ENCODE measurements at places on chromosomes 6 and 20.

DNA sequence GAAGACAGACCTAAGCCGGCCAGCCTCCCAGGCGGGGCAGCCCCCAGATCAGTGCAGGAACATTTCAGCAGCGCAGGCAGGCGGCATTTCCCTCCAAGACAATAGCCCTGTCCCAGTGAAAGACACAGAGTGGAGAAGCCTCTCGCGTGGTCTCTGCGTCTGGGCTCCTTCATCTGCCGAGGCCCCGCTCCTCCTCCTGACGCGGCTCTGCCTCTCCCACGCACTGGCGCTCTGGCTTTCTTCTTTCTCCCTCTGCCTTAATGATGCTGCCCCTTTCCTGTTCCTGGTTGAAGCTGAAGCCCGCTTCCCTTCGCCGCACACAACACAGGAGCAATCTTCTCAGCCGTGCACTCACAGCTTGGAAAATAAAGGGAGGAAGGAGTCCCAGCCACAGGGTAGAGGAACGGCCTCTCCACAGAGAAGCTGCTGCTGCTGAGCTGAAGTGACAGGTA lies 347.5 kb downstream of the CDH4 start:
- DNase-seq, result no peak
- H3K27me3 ChIP-seq, result no peaks in the 10 kb centered on the region
- H3K27ac ChIP-seq, result no peak overlapping the region
- no peaks in the 10 kb centered on the region for H3K36me3 ChIP-seq

DNA sequence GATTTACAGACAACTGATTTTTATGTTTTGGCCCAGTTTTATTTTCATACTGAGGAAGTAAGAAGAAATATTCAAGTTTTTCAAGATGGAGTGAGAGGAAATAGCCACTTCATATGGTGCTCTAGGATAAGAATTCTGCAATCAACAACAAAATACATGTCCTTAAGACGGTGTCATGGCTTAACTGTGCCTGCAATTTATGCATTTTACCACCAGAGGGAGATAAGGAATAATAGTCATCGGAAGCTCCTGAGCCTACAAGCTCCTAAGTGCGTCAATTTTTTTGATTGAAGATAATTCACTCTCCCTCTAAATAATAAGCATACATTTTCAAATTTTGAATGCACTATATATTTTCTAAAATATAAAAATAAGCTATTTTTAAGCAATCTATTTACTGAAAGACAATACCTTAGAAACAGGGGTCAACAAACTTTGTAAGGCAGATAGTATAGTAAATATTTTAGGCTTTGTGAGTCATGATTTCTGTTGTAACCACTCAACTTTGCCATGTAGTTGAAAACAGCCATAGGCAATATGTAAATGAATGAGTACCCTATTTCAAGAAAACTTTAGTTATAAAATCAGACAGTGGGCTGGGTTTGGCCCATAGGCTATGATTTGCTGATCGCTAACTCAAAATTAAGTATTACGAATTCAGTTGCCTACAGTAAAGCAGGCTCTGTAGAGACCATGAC lies 230.9 kb upstream of the DTNBP1 start:
- no peak overlapping the region for H3K4me3 ChIP-seq

DNA sequence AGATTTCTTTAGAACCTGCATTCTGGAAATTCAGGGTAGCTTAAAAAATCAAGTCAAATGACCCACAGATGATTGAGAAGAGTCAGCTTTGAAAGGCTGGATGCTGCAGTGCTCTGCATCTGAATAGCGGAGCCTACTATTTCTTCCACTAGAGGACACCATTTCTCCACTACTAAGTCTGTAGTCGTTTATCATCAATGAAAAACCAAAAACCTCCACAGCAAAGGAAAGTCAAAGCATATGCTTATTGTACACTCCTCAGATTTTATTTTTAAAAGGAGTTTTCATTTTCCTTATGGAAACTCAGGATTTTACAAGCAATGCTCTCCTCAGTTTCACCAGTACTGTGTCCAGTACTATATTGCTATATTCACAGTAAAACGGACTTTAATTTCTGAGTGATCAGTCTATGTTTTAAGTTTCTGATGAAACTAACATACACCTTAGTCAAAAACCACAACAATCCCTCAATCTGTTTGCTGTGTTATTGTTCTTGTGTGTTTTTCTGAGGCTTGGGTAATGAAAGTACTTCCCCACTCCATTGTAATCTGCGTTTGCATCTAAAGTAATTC lies 50.5 kb upstream of the ENPP5 start:
- H3K27me3 ChIP-seq, result no peaks in the 10 kb centered on the region
- H3K4me3 ChIP-seq, result no peak overlapping the region
- no peaks in the 10 kb centered on the region for H3K36me3 ChIP-seq
- DNase-seq, result no peak

- no peak for DNase-seq
- H3K27me3 ChIP-seq, result peaks cover 77% of the 10 kb centered on the region
- H3K4me3 ChIP-seq, result no peak overlapping the region
These were observed 8.7 kb downstream of the SLC32A1 start for GRCh38 chr20:38732981-38733380.

GRCh38 chr6:77373955-77374354 lies 89.3 kb downstream of the HTR1B start:
- DNase-seq, result no peak
- H3K4me3 ChIP-seq, result no peak overlapping the region
- no peaks in the 10 kb centered on the region for H3K27me3 ChIP-seq
- no peaks in the 10 kb centered on the region for H3K4me1 ChIP-seq

DNA sequence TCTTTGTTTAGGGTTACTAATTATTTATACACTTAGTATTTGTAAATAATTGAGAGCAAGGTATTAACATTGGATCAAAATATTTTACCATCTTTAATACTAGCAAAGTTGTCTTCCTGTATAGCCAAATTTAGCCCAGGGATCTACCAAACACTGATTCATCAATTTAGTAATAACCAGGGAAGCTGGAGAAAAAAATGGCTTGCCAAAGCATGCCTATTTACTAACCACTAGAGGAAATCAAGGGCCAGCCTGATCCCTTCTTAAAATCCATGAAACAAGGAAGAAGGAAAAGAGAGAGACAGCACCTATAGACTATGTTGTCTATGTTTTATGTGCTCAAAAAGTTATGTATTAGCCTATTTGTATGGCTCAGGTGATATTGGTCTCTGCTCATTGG lies 450.3 kb upstream of the GJE1 start:
- H3K4me1 ChIP-seq, result no peaks in the 10 kb centered on the region
- no peak for DNase-seq
- H3K36me3 ChIP-seq, result no peaks in the 10 kb centered on the region
- H3K27me3 ChIP-seq, result no peaks in the 10 kb centered on the region

DNA sequence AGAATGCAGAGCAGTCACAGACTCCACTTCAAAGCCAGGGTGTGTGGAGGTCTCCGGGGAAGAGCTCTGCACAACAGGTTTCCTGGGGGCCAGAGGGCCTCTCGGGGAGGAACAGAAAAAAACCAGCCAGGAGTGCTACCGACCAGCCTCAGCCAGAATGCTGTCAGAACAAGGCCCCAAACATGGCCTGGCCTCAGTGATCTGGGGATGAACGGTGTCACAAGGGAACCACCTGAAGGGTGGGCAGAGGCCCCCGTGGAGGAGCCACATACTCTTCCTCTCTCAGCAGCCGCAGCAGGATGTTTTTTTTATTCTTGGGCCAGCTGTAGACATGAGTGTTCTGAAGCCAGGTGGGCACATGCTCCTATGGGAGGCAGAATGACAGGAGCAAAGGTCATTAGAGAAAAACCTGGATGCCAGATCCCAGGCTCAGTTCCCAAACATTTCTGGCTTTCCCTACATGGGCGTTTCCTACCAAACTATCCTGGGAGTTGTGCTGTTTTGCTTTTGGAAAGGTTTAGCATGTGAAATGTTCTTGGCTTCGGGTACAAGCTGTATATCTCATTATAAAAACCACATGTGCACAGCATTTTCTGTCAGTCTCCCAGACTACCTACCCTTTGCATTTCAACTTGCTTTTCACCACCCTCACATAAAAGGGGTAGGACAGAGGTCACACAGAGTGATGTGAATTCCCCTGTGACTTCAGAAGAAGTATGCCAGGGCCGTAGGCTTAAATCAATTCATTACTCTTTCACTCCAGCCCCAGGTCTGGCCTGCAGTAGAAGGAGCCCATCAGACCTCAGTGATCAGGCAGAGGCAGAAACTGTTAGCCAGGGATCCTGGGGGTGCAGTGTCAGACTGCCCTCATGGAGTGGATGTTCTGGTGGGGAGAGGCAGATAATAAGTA lies 46.2 kb downstream of the TRAF3IP2 start:
- H3K36me3 ChIP-seq, result peaks cover 6% of the 10 kb centered on the region
- H3K4me3 ChIP-seq, result no peak overlapping the region
- no peak for DNase-seq
- peaks cover 15% of the 10 kb centered on the region for H3K4me1 ChIP-seq
- no peaks in the 10 kb centered on the region for H3K27me3 ChIP-seq
- H3K27ac ChIP-seq, result no peak overlapping the region

DNA sequence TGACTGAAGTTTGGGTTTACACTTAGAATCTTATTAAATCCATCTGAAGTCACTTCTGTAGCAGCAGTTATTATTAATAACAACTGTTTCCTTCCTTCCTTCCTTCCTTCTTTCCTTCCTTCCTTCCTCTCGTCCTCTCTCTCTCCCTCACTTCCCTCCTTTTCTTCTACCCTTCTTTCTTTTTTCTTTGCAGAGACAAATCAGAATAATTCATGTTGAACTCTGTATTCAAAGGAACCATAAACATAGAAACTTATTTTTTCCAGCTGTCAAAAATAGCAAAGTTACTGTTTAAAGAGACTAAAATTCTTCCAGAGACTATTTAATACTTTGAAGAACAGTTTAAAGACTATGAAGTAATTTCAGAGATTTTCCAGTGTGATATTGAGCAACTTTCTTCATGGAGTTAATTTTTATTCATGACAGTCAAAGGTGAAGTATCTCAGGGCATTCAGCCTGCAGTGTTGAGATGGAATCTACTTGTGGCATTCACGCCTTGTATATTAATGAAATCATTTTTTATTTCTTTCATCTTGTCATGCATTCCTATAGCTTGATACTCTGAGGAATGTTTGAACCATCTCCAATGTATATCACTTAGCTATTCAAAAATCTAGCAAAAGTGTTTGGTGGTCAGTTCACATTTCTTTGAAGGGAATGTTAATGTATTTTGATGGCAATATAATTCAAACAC lies 109.7 kb downstream of the BCAS1 start:
- DNase-seq, result peak; percentile 56
- H3K27me3 ChIP-seq, result no peaks in the 10 kb centered on the region
- H3K36me3 ChIP-seq, result no peaks in the 10 kb centered on the region
- H3K27ac ChIP-seq, result no peak overlapping the region

DNA sequence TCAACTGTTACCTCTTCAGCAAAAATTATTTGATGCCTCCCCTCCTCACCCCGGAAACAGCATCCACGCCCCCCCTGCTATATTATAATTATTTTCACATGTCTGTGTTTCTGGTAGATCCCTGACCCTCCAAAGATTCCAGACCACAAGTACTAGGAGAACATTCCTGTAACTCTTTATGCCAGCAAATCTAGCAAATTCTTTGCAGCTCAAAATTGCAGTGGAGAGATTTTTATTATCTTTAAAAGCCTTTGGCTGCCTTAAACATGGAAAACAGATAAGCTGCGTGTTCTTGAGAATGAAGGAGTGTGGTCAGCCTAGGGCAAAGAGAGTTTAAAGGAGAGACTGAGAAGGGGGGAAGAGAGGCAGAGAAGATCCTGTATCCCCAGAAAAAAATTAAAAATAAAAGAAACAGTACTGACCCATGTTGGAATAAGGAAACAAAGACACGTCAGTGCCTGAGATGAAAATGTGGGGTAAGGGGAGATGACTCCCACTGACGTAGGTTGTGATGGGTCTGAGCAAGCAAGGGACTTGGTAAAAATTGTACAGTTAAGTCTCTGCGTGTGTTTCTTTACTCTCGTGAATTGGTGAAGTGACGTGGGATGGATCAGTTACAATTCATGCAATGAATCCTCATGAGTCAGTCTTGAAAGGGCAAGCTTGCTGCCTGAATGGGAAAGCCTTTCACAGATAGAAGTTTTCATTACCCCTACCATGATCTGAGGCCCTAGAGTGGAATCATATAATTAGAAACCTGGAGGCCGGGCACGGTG lies 8.3 kb downstream of the ID4 start:
- no peaks in the 10 kb centered on the region for H3K36me3 ChIP-seq
- H3K27me3 ChIP-seq, result no peaks in the 10 kb centered on the region
- no peaks in the 10 kb centered on the region for H3K4me1 ChIP-seq
- no peak overlapping the region for H3K4me3 ChIP-seq

GRCh38 chr6:45664707-45665106 lies 287.0 kb upstream of the SUPT3H start:
- H3K4me1 ChIP-seq, result peaks cover 28% of the 10 kb centered on the region
- no peak for DNase-seq
- H3K27me3 ChIP-seq, result no peaks in the 10 kb centered on the region
- no peaks in the 10 kb centered on the region for H3K36me3 ChIP-seq

DNA sequence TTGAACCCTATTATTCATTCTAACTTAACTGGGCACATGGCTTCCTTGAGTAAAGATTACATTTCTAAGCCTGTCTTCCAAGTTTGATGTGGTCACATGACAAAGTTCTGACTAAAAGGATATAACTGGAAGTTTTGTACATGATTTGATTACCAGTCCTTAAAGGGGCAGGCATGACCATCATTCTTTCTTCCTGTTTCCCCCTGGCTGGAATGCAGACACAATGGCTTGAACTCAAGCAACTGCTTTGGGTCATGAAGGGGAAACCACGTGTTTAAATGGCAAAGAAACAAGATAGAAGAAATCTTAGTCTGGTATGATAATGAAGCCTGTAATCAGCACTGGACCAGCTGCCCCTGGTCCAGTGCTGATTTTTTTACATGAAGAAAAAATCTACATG lies 15.6 kb upstream of the SHLD1 start:
- peaks cover 4% of the 10 kb centered on the region for H3K4me1 ChIP-seq
- no peaks in the 10 kb centered on the region for H3K36me3 ChIP-seq

DNA sequence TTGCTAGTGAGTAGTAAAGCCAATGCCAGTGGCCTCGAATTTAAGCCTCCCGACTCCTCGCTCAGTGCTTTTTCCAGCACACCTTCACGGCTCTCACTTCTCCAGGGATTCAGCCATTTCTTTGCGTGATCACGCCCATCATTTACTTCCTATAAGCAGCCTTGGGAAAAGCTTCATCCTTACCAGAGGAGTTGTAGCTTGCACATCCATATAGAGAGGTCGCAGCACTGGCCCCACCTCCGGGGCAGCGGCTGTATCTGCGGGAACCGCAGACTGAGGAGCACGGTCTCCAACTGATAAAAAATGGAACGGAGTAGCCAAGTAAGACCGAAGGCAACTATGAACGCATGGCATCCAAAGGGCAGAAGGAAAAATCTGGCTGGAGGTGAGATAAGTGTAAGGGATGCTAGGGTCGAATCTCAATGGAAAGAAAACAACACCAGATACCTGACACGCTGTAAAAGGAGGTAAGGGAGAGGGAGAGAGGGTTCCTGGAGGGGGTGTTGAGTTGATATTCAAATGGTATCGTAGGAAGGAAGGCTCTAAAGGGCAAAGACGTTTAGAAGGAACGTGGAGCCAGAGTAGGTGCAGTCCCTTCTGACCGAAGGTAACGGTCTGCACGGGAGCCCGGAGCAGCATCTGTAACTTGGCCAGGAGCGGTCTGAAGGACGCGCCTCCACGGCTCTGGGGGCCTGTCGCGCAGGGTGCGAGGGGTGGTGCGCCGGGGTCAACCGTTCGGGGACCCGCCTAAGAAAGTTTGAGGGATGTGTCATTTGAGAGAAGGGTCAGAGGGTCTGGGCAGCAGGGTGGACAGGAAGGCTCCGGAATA lies 640 bp downstream of the NFS1 start:
- peaks cover 19% of the 10 kb centered on the region for H3K4me1 ChIP-seq
- peak overlapping the region; percentile 97 for H3K4me3 ChIP-seq
- peak overlapping the region; percentile 94 for H3K27ac ChIP-seq
- no peak for DNase-seq
- no peaks in the 10 kb centered on the region for H3K27me3 ChIP-seq
- H3K36me3 ChIP-seq, result peaks cover 19% of the 10 kb centered on the region

Data from astrocyte (in vitro differentiated cells and primary cell).